ENCODE measurements at places on chromosomes 7 and 10.

GRCh38 chr10:128866551-128866950, 600.5 kb upstream of the MGMT start:
- DNase-seq: no peak

DNA sequence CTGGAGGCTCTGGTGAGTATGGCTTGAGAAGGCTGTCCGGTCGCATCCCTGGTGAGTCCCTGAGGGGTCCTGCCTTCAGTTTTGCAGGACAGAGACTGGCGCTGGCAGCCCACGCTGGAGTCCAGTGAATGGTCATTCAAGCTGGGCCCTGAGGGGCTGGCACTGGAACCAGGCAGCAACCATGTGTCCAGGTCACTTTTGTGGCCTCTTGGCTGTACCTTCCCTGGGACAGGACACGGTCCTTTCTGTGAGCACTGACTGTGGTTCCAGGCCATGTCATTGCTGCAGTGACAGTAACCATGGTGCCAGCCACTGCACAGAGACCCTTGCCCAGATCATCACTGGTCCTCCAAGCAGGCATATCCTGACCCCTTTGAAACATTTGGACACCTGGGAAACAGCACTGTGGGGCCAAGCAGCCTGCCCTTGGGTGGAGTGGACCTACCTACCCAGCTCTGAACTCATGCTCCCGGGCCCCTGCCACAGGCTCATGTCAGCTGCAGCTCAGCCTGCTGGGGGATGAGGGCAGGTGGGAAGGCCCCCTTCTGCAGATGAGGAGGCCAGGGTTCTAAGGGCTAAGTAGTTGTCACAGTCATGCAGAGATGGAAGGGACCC, 72.1 kb downstream of the ADCY1 start:
- no peak for DNase-seq

DNA sequence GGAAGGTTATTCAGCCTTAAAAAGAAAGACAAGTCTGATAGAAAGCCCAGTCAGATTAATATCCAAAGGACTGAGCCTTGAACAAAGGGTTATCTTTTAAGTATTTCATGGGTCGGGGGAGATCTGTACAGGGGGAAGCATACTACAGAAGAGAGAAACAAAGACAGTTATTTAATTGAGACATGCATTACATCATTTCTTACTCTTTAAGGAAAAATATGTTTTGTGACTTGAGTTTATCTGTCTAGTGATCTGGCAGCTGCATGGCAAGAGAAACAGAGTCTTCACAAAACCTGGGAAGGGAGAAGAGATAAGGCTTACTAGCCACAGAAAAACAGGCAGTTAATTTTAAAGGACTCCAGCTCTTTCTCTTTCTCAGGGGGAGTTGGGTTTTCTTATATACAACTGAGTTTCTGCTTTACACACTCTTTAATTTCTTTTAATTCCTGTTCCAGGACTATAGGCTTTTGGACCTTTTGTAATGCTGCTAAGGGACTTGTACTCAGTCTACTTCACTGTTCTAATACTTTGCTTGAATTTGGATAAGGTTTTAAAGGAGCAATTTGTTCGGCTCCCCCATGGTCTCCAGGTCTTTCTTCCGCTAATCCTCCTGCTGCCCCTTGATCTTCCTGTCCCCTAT, 20.9 kb upstream of the CYP3A43 start:
- no peak for DNase-seq

- no peak for DNase-seq
Observed at GRCh38 chr10:21891439-21891838, 112.1 kb downstream of the DNAJC1 start.

DNA sequence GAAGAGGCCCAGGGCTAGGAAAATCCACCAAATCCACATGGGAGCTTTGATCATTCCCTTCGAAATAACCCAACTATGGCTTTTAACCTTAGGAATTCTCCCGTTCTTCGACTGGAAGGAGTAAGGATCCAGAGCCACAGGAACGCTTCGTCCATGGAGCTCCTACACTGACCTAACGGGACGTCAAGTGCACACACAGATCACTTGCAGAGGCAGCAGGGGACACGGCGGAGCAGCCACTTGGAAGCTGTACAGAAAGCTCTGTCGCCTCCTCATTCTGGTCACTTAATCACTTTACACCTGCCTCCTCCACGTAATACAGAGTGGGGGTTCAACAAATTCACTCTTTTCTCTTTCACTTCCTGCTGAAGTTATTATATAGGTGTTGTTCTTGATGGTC, 43.9 kb downstream of the RSU1 start:
- no peak for DNase-seq

DNA sequence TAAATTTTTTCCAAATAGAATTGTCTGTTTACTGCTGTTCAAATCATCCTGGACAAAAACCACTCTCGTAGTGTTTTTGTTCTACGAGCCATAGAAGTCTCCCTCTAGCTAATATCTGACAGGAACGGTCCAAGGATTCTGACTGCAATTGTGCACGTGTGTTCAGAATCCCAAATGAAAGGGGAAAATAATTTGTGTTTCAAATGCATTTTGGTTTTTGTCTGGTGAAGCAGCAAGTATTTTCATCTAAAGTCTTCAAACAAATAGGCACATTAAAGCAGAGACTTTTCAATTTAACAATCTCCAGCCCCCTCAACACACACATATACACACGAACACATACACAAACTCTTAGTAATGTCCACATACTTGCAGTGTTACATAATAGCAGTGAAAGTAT, 475 bp downstream of the NEUROD6 start:
- DNase-seq: no peak

GRCh38 chr7:89042940-89043339, 247.4 kb upstream of the TEX47 start:
- no peak for DNase-seq

GRCh38 chr7:47734287-47734948, 152.5 kb upstream of the TNS3 start:
- no peak for DNase-seq

- peak; percentile 63 for DNase-seq
Observed at GRCh38 chr10:35640474-35640873, 1.6 kb downstream of the FZD8 start.

GRCh38 chr7:101911800-101912715, 94.6 kb downstream of the CUX1 start:
- no peak for DNase-seq

DNA sequence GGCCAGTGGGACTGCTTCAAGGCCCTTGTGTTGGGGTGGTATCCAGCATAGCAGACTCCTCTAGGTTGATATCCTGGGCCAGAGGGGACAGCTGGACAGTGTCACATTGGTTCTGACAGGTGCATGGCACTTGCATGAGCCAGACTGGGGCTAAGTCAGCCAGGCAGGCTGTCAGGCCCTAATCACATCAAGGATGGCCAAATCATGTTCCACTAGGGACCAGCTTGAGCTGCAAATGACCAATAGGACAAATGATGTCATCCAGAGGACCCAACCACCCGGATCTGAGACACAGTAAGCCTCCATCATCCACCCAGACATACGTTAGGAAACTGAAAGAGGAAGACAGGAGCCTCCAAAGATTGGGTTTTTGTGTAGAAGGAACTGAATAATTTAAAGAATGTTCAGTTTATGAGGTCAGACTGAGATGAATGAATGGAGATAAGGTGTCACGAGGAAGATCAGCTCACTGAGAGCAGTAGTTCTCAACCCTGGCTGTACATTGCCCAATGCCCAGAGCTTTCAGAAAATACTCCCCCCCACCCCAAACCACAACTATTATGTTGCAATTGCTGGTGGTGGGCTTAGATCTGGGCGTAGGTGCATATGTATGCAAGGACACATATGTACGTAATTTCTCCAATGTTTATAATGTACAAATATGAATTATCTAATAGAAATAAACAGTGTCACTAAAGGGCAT, 75.2 kb upstream of the INHBA start:
- no peak for DNase-seq

DNA sequence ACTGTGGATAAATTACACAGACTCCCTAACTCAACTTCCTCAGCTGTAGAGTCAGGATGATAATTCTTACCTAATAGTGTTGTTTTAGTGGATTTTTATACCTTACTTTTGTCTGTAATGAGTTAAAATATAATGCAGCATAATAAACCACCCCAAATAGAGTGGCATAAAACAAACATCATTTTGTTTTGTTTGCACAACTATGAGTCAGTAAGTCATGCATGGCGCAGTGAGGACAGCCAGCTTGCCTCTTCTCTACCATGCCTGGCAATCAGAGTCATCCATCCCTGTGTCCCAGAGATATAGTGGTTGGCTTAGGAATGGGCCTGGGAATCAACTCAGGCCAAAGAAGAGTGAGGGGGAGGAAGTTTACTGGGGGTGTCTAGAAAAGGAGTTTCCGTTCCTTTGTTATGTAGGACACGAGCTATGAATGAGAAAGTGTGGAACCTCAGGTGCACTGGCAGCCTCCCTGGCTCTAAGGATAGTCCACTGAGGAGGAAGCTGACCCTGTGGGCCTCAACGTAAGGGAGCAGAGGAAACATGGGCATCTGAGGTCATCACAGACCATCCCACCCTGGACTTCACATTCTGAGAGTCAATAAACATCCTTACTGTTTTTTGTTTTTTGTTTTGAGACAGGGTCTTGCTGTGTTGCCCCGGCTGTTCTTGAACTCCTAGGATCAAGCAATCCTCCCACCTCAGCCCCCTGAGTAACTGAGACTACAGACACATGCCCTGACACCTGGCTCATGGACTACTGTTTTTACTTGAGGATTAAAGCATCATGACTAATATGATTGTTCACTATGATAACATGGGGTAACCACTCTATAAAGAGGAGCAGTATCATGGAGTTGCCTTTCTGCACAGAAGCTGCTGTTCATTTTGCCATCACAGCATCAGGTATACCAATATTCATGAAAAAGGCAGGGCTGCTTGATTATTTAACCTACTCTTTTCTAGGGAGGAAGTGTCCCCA, 21.0 kb upstream of the GRB10 start:
- no peak for DNase-seq

DNA sequence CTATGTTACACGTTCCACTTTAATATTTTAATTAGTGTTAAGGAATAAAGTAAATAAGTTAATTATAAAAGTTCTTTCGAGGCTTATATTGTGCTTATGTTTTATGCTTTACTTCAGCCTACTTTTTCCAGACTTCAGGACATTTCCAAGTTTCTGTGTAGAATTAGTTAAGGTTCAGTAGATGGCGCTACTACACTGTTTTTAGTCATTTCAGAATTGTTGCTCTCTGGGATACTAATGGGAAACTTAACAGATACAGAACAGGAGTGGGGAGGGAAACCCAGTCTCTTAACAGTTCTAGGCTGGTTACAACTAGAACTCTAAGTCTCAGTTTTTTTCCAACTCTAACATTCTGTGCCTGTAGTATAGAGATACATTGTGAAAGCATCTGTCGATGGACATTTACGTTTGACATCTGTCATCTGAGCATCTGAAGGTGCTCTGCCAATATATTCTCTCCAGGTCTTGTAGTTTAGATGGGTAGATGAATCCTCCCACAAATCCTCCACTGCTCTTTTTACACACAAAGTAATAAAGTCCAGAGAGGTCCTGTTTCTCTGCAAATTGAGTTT, 56.8 kb upstream of the FAM171A1 start:
- peak; percentile 53 for DNase-seq

- no peak for DNase-seq
Observed at GRCh38 chr10:77666821-77667220, 29.2 kb upstream of the KCNMA1 start.

DNA sequence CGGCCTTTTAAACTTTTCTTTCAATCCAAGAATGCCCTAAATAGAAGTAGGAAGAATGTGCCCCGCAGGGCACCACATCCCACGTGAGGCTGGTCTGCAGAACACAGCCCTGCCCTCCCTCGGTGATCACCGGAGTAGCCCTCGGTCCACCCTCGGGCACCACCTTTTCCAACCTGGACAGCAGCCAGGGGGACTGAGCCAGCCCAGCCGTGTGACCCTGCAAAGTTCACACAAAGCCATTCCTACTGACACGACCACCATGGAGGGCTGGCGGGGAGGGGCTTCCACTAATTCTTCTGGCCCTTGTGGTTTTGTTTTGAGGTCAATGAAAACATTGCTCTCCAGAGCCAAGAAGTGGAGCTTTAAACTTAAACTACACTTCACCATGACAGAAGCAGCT, 132.2 kb downstream of the TCERG1L start:
- no peak for DNase-seq
